ENCODE measurements at places on chromosomes 11 and 22. TPM values are rescaled to one million over a fixed set of nuclear protein-coding genes. Genes with fewer than 3 reads are reported as not detected.

GRCh38 chr11:112459001-112459400, 198.3 kb upstream of the PLET1 start:
- DNase-seq, result peak; percentile 49

DNA sequence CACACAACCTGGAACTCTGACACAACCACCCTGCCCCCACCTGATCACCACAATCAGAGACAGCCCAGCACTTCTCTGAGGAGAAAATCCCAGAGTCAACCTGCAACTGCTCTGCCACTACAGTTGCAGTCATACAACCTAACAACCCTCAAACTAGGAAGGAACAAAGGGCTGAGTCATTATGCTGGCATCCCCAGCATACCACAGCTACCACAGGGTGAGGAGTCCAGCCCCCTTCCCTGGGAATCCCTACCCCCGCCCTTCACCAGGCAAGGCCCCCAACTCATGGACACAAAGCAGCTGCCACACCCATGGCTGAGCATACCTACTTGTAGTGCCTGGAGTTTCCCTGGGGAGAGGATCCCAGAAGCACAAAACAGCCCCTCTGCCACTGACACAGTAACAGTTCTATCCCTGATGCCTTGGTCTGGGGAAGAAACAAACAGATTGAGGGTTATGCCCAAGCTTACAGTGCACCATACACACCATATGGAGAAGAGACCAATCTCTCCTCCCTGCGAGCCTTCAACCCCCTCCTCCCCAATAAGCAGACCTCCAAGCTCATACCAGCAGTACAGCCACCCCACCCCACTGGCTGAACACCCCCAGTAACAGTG, 68.5 kb upstream of the C11orf58 start:
- DNase-seq, result no peak

DNA sequence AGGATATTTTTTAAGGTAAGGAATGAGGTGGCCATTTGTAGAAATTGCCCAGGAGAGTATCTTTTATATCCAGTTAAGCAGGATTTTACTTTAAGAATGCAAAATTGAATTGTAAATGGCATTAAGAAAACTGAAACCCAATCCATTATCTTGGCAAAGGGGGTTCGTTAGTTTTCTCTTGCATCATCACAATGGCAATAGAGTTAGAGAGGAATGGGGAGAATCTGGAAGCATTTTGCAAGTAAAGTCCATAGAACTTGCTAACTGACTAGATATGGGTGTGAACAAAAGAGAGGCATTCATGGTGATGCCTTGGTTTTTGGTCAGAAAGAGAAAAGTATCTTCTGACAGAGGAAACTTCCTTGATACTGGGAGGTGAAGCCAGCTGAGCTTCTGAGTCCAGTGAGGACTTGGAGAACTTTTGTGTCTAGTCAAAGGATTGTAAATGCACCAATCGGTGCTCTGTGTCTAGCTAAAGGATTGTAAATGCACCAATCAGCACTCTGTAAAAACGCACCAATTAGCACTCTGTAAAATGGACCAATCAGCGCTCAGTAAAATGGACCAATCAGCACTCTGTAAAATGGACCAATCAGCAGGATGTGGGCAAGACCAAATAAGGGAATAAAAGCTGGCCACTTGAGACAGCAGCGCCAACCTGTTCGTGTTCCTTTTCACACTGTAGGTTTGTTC, 3.6 kb upstream of the CCDC117 start:
- no peak for DNase-seq

DNA sequence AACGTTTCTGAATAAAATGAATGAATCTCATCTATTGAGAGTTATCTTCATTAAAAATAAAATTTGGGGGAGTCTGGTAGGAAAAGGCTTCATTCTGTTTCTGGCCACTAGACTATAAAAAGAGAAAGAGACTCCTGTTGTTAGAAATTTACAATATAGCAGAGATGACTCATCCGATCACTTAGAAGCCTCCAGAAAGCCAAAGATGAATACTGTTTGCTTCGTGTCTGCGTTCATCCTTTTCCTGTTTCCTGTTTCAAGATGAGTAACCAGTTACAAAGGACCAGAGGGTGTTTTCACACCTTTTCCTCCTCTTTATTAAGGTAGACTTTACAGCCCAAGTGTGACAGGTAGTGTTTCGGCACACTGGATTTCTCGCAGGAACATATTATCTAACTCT, 1120.7 kb downstream of the LRRC4C start:
- peak; percentile 38 for DNase-seq

- DNase-seq, result peak; percentile 8
These were observed 64.8 kb downstream of the IGF2 start for GRCh38 chr11:2074266-2074825.

GRCh38 chr11:37352485-37352884, 754.4 kb upstream of the RAG2 start:
- no peak for DNase-seq

GRCh38 chr11:93525601-93526345, 17.4 kb downstream of the SMCO4 start:
- DNase-seq, result peak; percentile 81

DNA sequence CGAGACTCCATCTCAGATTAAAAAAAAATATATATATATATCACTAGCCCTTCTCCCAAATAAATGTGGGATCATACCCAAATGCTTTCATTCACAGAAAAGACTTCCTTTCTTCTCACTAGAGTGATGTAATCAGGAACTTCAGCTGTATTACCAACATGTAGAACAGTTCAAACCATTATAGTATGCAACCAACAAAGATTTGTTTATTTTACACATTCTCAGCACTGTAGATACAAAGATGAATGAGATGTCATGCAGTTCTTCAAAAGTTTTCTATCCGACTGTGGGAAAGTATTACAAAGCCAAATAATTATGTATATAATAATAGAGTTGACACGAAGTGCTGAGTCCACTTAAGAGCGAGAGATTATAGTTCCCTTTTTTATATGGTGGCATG, 22.2 kb upstream of the ZNF143 start:
- no peak for DNase-seq

- no peak for DNase-seq
These were observed 7.3 kb downstream of the PHLDA2 start for GRCh38 chr11:2921742-2922493.

DNA sequence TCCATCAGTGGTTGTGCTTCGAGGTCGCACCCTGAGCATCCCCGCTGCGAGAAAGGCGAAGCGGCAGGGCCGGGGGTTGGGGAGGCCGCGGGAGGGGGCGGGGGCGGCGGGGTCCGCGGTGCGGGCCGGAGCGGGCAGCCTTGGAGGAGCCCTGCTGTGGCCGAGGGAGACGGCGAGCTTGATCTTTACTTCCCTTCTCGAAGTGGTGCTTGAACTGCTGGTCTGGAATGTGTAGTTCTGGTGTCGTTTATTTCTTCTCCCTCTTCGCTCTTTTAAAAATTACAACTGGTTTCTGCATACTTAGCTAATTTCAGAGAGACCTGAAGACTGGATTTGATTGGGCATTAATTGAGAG, 1.1 kb downstream of the APLP2 start:
- peak; percentile 65 for DNase-seq

DNA sequence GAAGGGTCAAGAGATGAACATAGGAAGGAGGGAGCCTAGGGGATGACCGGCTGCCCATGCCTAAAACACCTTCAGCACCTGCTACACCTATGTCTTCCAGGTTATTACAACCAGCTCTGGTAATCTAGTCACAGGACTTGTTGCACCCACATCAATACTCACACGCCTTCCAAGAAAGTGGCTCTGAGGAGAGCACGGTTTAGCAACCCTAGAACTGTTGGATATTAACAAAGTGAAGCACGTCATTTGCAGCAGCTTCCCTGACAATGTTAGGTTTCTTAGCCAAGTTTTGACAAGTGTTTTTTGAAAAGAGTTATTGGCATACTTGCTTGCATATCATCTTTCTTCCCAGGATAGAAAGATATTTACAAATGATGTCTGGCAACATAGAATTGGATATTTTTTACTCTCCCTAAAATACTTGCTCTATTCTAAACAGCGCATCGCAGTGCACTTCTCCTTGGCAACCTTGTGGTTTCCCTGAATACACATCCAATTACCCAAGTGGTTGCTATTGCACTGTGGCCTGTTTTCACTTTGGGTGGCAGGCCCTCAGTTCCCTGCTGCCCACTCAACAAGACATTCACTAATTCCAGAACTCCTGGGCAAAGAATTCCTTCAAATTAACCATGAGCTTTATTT, 94.3 kb upstream of the ARHGAP42 start:
- no peak for DNase-seq

DNA sequence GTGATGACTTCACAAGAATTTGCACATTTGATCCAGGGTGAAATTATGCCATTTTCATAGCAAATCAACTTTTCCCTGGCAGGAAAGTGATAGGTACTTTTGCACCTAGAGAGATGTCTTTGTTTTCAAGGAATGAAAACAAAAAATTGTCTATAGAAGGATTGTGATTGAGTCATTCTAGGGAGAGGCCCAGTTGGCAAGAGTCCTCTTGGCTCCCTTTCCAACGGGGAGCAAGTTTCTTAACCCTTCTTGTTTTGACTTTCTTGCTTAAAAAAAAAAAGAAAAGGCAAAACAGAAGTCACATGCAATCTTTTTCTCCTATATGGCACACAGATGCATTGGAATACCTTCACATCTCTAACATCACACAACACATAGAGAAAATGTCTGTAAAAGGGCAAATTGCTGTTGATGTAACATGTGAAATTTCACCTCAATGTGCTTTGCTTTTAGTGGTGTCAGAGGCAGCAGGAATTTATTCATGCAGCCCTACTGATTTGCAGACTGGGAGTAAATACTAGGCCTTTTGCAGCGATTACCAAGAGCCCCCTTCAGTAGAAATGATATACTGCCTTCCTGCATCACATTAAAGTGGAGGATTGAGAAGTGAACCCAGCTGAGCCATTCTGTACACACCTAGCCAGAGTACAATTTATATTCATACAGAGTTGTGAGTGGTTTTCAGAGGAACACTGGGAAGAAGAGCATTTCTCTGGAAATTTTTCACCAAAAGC, 290.7 kb upstream of the MPPED2 start:
- DNase-seq, result peak; percentile 22

DNA sequence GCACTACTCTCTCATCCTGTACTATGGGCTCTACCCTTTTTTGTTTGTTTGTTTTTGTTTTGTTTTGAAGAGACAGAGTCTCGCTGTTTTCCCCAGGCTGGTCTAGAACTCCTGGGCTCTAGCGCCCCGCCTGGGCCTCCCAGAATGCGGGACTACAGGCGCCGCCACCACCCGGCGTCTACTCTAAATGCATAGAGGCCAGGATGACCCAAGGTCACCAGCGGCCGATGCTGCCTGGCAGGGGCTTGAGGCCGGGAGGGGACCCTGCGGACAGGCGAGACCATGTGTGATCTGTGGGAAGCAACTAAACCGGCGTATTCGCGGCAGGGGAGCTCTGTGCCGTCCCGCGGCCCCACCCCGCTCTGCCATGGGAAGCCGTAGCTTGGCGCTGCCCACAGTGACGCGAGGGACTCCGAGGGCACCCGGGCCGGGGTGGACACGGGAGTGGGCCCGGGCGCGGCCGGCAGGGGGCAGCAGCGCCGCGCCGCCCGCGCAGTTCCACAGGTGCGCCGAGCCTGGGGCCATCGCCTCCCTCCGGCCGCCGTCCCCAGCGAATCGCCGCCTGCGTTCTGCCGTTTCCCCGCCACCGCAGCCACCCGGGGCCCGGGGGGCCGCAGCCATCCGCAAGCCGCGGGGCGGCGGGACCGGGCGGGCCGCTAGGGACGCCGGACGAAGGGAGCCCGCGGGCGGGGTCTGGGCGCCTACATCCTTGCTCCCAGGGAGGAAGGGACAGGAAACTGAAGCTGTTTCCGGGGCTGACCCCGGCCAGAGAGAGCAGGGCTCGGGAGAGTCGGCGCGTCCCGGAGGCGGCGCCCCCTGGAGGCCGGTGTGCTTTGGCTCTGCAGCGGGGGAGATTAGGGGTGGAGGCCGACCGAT, 12.3 kb upstream of the HDHD5 start:
- peak; percentile 94 for DNase-seq

- DNase-seq, result no peak
These were observed 1.5 kb upstream of the PNPLA5 start for GRCh38 chr22:43893266-43893665.

DNA sequence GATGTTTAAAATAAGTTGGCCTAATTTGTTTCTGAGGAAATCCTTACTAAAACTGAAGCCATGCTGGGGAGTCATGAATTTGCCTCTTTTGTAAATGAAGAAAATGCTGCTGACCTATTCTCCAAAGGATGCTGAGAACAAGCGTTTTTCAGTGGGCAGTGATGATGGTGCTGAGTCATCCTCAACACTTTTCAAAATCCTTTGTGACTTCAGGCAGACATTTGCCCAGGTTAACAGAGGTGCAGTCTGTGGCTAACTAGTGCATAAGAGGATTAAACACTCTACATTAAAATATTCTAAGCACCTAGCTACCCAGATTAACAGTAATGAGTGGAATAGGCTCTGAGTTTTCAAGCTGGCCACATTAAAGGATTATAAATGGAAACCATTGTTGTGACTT, 509.0 kb downstream of the DLG2 start:
- DNase-seq, result peak; percentile 2

GRCh38 chr22:47335460-47335859, 573.0 kb downstream of the TBC1D22A start:
- DNase-seq, result no peak

DNA sequence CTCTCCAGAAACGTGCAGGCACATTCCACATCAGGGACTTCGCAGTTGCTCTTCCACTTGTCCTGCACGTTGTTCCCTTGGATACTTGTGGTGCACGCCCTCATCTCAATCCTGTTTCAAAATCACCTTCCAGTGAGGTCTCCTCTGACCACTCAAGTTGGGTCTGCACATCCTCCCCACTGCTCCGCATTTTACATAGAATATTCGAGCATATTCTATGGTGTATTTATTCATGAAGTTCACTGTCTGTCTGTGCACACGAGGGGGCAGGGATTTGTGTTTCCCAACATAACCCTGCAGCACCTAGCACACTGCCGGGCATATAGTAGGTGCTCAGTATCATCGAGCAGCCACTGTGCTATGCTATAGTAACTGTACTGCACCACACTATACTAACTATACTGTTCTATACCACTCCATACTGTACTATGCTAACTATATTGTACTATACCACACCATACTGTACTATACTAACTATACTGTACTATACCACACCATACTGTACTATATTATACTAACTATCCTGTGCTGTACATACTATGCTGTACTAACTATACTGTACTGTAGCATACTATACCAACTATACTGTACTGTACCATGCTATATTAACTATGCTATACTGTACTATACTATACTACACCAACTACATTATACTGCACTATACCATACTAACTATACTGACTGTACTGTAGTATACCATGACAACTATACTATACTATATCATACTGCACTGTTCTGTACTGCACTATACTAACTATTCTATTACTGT, 30.3 kb downstream of the ELF5 start:
- no peak for DNase-seq

- DNase-seq, result no peak
These were observed 9.5 kb downstream of the MACROD1 start for GRCh38 chr11:64156235-64157011.

GRCh38 chr22:49958366-49958921, 2.1 kb upstream of the PIM3 start:
- no peak for DNase-seq

GRCh38 chr11:123841174-123841573, 35.0 kb upstream of the OR6M1 start:
- peak; percentile 11 for DNase-seq

- no peak for DNase-seq
These were observed 31.3 kb upstream of the SLN start for GRCh38 chr11:107743191-107743590.

The OR8G5 gene
- not detected for polyA plus RNA-seq

The TREH gene
- 0.09 TPM for polyA plus RNA-seq

The MICAL2 gene
- 83.3 TPM for polyA plus RNA-seq

The DRD2 gene
- polyA plus RNA-seq, result 0.19 TPM

The THY1 gene
- polyA plus RNA-seq, result 1,640 TPM

The FGF4 gene
- not detected for polyA plus RNA-seq

The OR8G1 gene
- polyA plus RNA-seq, result not detected

Data from GM23248 (cell line).